Activated effector memory CD4-positive, alpha-beta T cell treated with Interleukin-2 at 50 U/mL for 16 hours (primary cell): ENCODE measurements at places on chromosomes 11 and 22.
A peak's percentile ranks its signal among the peaks of the same experiment; 100 is the strongest.

DNA sequence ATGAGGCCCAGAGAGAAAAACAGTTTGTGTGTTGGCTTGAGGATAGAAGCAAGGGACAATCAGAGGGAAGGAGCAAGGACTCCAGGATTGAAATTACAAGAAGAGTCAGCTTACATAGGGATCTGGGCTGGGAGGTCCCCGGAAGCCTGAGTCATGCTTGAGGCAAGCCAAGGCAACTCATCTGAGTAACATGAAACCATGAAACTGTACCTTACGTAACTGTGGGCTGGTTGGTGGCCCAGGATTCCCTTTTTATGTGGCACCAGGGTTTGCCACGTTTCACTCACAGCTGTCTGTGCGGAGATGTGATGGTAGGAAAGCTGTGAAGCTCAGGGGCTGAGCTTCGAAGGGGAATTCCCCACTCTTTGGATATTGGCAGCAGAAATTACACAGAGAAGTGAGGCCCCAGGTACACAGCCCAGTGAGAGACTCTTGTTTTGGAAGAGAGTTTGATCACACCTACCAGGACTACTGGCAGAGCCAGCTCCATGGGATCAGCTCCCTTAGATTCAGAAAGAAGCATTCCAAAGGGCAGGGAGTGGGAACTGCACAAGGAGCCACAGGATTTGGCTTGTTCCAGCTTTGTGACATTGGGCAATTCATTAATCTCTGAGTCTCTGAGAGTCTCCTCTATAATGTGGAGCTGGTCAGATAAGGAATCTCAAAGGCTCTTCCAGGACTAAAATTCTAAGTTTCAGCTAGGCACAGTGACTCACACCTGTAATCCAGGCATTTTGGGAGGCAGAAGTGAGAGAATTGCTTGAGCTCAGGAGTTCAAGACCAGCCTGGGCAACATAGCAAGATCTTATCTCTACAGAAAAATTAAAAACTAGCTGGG is 7.8 kb downstream of the SLC5A1 start:
- DNase-seq: peak; percentile 28

DNA sequence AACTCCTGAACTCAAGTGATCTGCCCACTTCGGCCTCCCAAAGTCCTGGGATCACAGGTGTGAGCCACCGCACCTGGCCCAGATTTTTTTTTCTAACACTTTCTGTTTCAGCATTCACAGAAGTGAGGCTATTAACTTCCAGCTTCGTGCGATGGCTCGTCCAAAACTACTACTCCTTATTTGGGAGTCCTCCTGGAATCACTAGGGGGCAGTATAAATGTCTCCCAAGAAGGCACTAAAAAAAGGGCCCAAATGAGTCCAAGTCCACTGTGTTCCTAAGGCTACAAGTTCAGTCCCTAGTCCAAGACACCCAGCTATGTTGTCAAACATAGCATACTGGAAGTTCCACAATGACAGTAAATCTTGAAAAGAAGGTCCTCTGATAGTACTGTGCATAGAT is 63.2 kb upstream of the BIRC3 start:
- no peak for DNase-seq

- DNase-seq: no peak
Measured at GRCh38 chr22:46656856-46657654, 36.9 kb downstream of the GRAMD4 start.

DNA sequence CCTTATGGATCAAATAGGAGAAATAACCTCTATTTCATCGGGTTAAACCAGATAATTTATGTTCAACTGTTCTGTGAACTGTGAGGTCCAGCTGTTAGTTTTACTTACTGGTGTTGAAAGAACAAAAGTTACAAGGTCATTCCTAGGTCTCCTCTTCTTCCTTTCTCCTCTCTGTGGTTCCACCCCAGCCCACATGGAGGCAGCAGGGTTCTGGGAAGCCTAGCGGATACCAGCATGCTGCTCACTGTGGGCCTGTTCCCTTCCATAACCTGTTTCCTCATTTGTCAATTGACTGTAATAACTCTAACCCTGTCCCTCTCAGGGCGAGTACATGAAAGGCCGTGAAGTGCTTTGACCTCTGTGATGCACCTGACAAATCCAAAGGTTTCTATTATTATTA is 27.8 kb downstream of the RELT start:
- DNase-seq: no peak

DNA sequence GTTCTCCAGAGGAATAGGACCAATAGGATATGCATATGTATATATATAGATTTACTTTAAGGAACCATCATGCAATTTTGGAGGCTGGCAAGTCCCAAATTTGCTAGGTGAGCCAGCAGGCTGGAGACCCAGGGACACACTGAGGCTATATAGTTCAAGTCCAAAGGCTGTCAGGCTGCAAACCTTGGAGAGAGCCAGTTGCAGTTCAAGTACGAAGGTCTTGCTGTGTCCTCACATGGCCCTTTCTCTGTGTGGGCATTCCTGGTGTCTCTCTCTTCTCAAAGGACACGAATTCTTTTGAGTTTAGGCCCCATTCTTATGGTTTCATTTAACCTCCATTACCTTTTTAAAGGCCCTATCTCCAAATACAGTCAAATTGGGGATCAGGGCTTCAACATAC is 134.4 kb upstream of the SORL1-AS1 start:
- no peak for DNase-seq
